Panc1 (cell line): ENCODE measurements at places on chromosomes 12 and 14. TPM values are rescaled to one million over a fixed set of nuclear protein-coding genes. Genes with fewer than 3 reads are reported as not detected.

Gene HCAR1
- total RNA-seq: 0.31 TPM

DNA sequence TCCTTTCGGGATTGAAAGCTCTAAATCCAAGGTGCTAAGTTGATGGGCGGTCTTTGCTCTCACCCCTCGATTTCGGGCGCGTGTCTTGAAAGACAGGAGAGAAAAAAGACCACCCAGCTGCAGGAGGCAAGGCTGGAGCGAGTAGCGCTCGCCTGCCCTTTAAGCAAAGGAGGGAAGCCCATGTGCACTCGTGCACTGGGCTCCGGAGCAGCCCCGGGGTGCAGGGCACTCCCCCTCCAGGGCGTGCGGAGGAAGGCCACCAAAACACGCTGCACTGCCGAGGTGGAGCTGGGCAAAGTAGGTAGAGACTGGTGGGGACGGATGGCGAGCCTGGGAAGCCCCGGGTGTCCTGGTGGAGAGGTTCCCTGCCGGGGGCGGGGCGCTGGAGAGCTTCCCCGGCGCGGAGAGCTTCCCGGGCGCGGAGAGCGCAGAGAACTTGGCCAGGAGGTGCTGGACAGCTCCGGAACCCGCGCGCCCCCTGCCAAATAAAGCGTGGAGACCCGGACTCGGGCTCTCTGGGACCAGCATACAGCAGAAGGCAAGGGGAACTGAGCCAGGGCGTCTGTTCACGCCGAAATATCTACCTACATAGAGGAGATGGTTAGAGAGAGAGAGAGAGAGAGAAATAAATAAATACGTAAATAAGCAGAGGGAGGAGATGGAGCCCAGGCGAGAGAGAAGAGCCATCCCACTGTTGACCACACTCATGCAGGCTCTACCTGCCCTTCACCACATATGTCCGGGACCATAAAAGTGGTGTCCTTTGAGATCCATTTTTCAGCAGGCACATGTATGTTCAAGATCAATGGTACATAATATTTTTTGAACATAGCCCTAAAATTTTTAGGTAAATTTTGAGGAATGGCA lies 662 bp upstream of the NELL2 start:
- no peak for DNase-seq

- DNase-seq: no peak
Observed at GRCh38 chr14:76810953-76811400, 1.7 kb downstream of the ANGEL1 start.

Gene TPPP2
- total RNA-seq: not detected

- peak; percentile 32 for DNase-seq
Observed at GRCh38 chr12:78470354-78471195, 394.0 kb upstream of the SYT1 start.

DNA sequence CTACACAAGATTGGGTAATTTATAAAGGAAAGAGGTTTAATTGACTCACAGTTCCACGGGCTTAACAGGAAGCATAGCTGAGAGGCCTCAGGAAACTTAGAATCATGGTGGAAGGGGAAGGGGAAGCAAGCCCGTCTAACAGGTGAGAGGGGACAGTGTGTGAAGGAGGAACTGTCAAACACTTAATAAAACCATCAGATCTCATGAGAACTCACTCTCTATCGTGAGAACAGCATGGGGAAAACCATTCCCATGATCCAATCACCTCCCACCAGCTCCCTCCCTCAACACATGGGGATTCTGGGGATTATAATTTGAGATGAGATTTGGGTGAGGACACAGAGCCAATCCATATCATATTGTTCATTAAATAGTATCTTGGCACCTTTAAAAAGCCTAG lies 56.1 kb downstream of the EPS8 start:
- no peak for DNase-seq

Gene CCDC175
- total RNA-seq: not detected

DNA sequence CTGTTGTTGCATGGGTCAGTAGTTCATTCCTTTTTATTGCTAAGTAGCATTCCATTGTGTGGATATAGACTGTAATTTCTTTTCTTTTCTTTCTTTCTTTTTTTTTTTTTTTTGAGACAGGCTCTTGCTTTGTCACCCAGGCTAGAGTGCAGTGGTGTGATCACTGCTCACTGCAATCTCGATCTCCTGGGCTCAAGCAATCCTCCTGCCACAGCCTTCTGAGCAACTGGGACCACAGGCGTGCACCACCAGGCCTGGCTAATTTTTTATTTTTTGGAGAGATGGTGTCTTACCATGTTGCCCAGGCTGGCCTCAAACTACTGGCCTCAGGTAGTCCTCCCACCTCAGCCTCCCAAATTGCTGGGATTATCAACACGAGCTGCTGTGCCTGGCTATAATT lies 5.2 kb downstream of the ATP6V0A2 start:
- DNase-seq: no peak

GRCh38 chr14:75650253-75651058 lies 10.2 kb downstream of the ERG28 start:
- DNase-seq: no peak

DNA sequence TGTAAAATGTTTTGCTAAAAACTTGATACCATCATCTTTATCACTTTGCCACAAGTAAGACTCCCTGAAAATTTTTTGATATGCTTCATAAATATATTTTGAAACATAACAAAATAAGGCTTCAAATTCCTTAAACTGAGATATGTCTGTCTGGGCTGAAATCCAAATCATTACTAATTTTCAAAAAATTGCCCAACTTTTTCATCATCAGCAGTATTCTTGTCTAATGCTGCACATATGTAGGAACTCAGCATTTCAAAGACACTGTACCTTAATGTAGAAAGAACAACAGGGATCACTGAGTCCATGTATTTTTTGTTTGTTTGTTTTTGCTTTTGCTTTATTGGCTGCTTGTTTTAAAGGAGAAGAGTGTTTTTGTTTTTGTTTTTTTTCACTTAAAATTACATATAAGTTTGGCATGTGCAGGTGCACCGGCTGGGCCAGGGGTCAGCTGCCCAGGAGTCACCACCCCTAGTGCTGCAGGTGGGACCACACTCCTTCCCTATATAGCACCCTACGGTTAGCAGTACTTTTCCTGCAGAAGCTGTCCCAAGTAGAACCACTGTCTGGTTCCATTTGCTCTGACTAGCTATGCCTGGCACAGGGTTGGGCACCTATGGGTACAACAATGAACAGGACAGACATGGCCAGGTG lies 231.2 kb downstream of the PIK3C2G start:
- DNase-seq: no peak

DNA sequence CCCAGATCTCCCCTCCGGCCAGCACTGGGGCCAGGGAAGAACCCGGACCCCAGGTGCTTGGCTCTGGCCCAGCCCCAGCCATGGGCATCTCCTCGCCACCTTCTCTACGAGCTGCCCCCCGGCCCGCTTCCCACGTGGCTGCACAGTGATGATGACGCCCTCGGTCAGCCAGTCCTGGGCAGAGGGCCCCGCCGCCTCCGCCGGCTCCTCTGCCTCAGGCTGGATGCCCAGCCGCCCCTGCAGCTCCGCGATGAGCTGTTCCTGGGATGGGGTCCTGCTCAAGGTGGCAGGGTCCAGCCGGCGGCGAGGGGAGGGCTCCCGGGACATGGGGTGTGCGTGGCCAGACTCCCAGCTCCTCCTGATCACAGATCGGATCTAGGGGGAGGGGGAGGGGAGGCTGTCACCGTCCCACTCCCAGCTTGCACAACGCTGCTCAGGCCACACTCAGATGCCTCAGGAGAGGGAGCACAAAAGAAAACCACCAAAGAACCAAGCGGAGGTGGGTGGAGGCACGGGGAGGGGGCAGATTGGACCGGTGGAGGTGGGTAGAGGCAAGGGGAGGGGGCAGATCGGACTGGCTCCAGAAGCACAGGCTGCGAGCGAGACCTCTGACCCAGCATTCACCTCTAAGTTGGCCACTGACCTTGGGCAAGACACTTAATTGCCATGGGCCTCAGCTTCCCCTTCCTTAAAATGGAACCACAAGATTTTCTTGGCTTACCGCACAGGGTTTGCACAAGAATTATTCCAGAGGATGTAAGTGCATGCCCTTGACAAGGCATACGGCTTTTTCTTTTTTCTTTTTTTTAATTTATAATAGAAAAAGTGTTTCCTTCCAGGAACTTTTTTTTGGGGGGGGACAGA lies 16.1 kb upstream of the RPLP0 start:
- DNase-seq: no peak

Gene LMO3
- 0.51 TPM for total RNA-seq
